Psoas muscle (tissue), 8 donors: ENCODE measurements at places on chromosomes 11 and 22. TPM values are rescaled to one million over a fixed set of nuclear protein-coding genes. Genes with fewer than 3 reads are reported as not detected.

The KRTAP5-1 gene
- total RNA-seq: not detected

The CECR2 gene
- 19.6 TPM for total RNA-seq

The C11orf71 gene
- total RNA-seq: 18.1 TPM

DNA sequence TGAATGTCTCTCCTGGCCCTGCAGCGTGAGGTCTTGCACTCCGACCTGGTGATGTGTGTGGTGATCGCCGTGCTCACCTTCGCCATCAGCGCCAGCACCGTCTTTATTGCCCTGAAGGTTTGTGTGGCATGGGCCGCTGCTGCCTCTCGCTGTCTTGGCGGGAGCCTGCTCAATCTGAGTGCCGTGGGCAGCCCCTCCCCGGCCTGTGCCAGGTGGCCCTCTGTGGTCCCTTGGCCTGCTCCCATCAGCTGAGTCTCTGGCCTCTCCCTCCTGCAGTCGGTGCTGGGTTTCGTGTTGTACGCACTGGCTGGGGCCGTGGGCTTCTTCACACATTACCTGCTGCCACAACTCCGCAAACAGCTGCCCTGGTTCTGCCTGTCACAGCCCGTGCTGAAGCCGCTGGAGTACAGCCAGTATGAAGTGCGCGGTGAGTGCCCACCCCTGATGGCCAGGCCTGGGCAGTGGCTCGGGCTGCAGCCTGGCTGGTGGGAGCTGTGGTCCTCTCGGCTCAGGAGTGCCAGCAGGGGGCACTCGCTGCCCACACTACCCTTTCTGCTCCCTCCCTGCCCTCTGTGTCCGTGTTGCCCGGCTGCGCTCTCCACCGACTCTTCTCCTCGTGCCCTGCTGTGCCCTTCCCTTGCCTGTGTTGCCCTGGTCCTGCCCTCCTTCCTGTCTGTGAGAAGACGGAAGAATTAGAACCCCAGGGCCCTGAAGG is 10.2 kb downstream of the PCNX3 start:
- H3K27ac ChIP-seq: no peak overlapping the region
- H3K4me1 ChIP-seq: no peaks in the 10 kb centered on the region
- no peak overlapping the region for H3K4me3 ChIP-seq
- H3K36me3 ChIP-seq: peaks cover 9% of the 10 kb centered on the region
- peak; percentile 62 for DNase-seq

- peak; percentile 74 for DNase-seq
- H3K27me3 ChIP-seq: peaks cover 4% of the 10 kb centered on the region
- H3K36me3 ChIP-seq: no peaks in the 10 kb centered on the region
- H3K27ac ChIP-seq: no peak overlapping the region
- H3K4me1 ChIP-seq: peaks cover 12% of the 10 kb centered on the region
These were observed 167.8 kb upstream of the NARS2 start for GRCh38 chr11:78742430-78742829.

- H3K4me3 ChIP-seq: no peak overlapping the region
- H3K4me1 ChIP-seq: no peaks in the 10 kb centered on the region
- no peak for DNase-seq
- H3K27me3 ChIP-seq: no peaks in the 10 kb centered on the region
- no peak overlapping the region for H3K27ac ChIP-seq
These were observed 314.0 kb upstream of the CTSC start for GRCh38 chr11:88651556-88651955.

GRCh38 chr22:17639247-17639741 is 737 bp downstream of the BCL2L13 start:
- no peaks in the 10 kb centered on the region for H3K36me3 ChIP-seq
- peaks cover 5% of the 10 kb centered on the region for H3K4me1 ChIP-seq
- H3K4me3 ChIP-seq: peak overlapping the region; percentile 85
- no peak for DNase-seq

- H3K27me3 ChIP-seq: no peaks in the 10 kb centered on the region
- H3K4me1 ChIP-seq: no peaks in the 10 kb centered on the region
- H3K4me3 ChIP-seq: no peak overlapping the region
- DNase-seq: no peak
These were observed 277.0 kb downstream of the SBF2 start for GRCh38 chr11:10017050-10017449.

- H3K36me3 ChIP-seq: no peaks in the 10 kb centered on the region
- no peak overlapping the region for H3K4me3 ChIP-seq
- H3K27ac ChIP-seq: no peak overlapping the region
- no peaks in the 10 kb centered on the region for H3K4me1 ChIP-seq
- DNase-seq: no peak
These were observed 49.8 kb downstream of the OSBPL5 start for GRCh38 chr11:3115321-3115720.

GRCh38 chr11:12245549-12246016 is 131.8 kb upstream of the PARVA start:
- H3K36me3 ChIP-seq: peaks cover 3% of the 10 kb centered on the region
- DNase-seq: no peak
- H3K27ac ChIP-seq: no peak overlapping the region
- no peaks in the 10 kb centered on the region for H3K27me3 ChIP-seq
- no peak overlapping the region for H3K4me3 ChIP-seq

DNA sequence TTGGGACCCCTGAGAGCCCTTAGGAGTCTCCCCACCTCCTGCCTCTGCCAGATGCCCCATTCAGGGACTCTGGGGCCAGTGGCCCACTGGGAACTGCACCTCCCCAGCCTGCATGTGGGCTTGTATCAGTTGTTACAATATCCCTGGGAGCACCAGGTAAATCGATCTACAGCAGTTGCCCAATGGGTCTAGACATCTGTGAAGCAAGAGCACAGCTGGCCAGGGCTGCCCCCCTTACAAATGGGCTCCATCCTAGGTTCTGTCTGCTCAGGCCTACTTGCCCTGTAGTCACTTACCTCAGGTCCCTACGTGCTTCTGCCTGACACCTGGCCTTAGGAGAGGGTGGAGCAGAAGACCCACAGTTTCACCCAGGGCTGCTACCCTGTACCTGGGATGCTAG is 62.7 kb downstream of the HIRA start:
- no peaks in the 10 kb centered on the region for H3K27me3 ChIP-seq
- no peak overlapping the region for H3K4me3 ChIP-seq
- DNase-seq: no peak
- no peak overlapping the region for H3K27ac ChIP-seq
- peaks cover 5% of the 10 kb centered on the region for H3K36me3 ChIP-seq

- no peak overlapping the region for H3K27ac ChIP-seq
- no peaks in the 10 kb centered on the region for H3K27me3 ChIP-seq
- H3K4me3 ChIP-seq: no peak overlapping the region
- H3K36me3 ChIP-seq: no peaks in the 10 kb centered on the region
These were observed 153.4 kb downstream of the CACNA1I start for GRCh38 chr22:39723899-39724351.

DNA sequence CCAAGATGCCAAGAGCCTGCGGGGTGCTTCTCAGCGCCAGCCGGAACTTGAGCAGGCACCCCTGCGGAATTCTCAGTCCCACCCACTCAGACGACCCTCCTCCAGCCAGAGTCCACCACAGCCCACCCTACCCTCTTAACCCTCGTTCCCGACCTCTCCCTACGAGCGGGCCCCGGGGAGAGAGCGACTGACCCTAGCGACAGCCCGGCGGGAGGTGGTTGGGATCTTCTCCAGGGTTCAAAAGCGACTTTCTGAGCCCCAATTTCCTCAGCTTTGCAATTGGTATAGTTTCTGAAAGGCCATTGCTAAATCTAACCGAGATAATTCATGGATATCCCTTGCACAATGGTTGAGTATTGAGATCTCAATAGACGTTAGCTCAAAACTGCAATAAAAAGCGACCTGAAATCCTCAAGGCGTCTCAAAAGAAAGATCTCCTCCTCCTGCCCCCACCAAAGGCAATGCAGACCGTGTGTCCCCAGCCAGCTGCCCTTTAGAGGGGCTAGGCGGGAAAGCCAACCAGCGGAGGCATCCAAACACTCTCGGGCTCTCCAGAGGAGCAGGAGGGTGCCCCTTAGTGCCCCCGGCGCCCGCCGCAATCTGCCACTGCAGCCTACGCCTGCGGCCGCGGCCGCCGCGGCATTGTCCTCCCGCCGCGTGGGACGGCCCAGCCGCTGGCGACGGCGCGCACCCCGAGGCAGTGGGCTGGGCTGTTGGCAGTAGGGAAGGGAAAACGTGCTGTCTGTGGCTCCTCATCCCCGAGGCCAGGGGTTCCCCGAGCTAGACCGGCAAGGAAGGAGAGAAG is 1.5 kb upstream of the SLC6A5 start:
- H3K4me3 ChIP-seq: no peak overlapping the region
- H3K27me3 ChIP-seq: peaks cover 40% of the 10 kb centered on the region
- H3K36me3 ChIP-seq: no peaks in the 10 kb centered on the region
- no peak overlapping the region for H3K27ac ChIP-seq

DNA sequence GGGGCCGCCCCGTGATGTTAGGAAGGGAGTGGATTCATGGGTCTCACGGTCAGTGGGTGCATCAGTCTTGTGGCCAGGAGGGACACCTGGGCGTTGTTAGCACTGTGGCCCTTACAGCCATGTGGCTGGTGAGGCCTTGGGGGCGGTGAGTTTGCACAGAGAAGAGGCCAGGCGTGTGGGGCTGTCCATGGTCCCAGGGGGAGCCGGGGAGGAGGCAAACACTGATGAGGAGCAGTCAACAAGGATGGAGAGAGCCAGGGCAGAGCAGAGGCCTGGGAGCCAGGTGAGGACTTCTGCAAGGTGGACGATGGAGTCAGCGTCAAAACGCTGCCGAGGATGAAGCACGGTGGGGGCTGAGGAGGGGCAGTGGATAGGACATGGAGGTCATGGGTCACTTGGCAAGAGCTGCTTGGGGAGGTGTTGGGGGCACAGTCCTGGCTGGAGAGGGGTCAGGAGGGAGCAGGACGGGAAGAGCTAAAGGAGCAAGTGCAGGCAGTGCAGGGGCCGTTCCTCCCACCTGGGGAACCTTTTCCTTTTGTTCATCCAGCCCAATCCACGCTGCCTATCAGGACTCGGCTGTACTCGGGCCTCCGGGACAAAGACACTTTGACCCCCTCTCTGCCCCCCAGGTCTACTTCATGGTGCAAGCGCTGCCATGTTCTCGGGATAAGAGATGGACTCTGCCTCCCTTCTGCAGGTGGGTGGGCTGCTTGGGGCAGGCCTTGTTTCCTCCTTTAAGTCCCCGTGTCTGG is 801.1 kb downstream of the TBC1D22A start:
- H3K4me1 ChIP-seq: no peaks in the 10 kb centered on the region
- H3K4me3 ChIP-seq: no peak overlapping the region
